ENCODE measurements at places on chromosomes 4 and X.

GRCh38 chr4:37562592-37562991 lies 123.6 kb downstream of the RELL1 start:
- peak; percentile 14 for DNase-seq

DNA sequence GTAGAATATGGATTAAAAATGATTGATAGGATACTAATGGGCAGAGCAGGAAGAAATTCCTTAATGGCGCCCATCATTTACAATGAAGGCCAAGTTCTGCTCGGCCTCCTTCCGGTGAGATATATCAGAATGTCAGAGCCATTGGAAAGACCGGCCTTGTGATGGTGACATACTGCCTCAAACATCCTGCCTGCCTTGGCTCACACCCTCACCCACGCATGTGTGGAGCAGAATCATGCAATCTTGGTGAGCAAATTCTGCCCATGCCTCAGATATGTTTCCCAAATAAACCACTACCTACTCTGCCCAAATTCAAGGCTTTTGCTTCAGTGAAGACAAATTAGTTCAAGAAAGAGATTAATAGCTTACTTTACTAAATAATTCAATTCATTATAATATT lies 163.3 kb downstream of the MID1 start:
- no peak for DNase-seq

DNA sequence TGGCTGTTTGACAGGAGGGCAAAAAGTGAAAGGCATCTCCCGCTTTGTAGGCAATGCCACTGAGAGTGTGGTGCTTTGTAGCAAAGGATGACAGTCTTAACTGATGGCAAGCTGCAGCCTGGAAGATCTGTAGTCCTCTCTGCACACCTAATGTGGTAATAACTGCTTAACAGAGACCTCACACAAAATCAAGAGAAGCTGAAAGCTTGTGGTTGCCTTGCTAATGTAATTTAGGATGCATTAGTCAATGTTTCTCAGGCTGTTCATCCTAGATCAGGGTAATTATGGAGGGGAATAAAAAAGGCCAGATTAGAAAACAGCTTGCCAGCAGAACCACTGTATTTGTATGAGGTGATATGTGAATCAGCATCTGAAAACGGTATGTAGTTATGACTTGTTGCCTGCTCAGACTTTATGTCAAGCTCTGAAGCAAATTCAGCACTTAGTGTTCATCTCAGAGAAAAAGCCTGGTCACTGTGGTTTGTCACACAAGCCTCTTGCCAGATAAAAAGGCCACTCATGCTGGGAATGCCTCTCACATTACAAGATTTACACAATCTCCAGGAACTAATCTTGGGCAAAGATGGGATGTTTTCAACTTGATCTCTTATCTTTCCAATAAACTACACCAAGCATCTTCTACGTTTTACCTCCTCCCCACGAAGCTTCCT lies 130.8 kb downstream of the ENOX2 start:
- DNase-seq = peak; percentile 64

DNA sequence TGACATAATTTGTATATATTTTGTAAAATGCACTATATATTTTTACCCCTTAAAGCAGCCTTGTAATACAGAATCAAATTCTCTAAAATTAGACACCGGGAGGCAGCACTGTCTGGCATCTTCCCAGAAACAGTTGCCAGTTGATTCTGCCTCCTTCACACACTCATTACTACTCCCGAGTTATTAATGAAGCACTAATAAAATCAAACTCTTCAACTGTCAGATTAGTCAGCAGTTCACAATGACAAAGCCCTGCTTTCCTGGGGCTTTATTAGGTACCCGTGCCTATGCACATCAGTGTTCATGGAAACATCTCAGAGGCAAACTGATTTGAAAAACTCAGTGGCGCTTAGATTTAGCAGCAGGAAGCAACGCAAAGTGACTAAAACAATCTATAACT lies 103.5 kb upstream of the VEGFC start:
- peak; percentile 54 for DNase-seq

DNA sequence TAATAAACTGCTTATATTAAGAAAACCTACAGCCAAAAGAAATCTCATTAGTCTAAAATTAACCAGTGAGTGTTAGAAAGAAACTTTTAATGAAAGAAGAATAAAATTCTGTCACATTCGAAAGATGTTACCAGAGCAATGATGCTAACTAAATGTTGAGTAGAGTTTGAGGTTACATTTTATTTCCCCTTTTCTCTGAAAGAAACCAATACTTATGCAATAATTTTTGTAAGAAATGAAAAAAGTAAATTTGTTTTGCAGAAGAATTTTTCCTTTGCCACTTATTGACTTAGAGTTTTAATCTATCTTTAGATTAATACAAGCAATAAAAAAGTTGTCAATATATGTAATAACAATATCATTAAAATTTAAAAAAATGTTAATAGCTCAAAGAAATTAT lies 574.0 kb upstream of the GALNTL6 start:
- no peak for DNase-seq

DNA sequence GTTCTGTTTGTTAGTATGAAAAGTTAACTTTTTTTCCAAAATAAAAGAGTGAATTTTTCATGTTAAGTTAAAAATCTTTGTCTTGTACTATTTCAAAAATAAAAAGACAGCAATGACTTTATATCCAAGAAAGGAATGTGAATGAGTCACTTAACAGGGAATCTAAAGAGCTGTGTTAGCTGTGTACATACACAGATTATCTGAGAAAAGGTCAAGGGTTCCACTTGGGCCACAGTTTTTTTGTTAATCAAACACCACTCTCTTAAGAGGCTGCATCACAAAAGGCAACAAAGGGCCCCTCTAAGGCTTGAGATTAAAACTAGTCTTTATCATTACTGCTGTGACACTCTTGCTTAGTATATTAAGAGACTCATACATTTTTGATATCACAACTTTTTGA lies 82.1 kb downstream of the FIP1L1 start:
- DNase-seq = peak; percentile 27

GRCh38 chr4:2451036-2451520 lies 17.8 kb upstream of the RNF4 start:
- no peak for DNase-seq

DNA sequence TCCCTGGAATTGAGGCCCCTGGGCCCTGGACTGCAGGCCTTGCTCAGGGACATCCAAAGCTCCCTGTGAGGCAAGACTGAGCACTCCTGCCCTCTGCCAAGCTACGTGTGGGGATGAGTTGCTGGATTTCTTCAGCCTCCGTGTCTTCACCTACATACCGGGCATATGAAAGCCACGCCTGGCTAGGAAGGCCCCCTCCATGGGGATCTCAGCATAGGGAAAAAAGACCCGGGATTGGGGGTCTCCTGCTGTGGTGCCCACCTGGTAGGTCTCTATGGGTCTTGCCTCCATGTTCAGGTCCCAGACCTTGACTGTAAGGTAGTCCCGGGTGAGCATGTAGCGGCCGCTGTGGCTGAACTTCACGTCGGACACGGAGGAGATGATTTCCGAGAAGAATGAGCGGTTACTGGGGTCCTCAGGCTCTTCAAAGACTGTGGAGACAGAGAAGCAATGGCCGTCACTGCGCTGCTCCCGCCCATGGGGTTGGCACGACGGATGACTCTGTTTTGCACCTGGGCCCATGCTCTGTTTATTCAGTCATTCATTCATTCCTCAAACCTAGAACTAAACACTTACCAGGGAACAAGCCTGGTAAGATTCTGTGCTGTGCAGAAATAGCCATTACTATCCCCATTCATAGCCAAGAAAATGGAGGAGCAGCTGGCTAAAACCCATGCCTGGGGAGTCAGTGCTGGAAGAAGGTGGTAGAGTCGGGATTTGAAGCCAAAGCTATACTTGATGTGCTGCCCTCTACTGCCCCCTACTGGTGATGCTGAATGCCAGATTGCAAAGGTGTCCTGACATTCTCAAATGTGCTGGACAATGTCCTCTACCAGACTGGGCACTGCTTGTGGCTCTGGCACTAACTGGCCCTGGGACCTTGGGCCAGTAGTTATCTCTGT lies 63.9 kb downstream of the WFS1 start:
- peak; percentile 19 for DNase-seq

DNA sequence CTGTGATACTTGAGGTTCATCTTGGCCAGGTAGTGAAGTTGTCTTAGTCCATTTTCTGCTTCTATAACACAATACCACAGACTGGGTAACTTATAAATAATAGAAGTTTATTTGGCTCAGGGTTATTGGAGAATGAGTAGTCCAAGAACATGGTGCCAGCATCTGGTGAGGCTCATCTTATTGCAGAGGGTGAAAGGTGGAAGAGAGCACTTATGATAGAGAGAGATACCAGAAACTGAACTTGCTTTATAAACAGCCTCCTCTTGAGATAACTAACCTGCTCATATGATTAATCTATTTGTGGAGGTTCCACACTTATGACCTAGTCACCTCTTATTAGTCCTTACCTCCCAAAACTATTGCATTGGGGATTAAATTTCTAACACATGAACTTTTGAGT lies 1.6 kb downstream of the C4orf51 start:
- DNase-seq = no peak

DNA sequence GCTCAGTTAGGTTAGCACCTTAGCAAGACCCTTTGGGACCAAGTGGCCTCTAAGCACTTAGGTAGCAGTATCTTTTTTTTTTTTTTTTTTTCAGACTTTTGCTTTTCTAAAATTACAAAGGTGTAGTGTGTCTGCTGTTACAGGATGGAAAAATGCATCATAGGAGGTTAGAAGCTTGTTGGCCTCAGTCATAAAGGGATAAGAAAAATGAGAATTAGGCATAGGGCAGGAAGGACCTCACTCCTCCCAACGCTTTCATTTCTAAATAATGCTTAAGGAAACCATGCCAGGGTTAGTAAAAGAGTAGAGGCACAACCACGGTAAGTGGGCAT lies 148.4 kb upstream of the PLAC1 start:
- no peak for DNase-seq

DNA sequence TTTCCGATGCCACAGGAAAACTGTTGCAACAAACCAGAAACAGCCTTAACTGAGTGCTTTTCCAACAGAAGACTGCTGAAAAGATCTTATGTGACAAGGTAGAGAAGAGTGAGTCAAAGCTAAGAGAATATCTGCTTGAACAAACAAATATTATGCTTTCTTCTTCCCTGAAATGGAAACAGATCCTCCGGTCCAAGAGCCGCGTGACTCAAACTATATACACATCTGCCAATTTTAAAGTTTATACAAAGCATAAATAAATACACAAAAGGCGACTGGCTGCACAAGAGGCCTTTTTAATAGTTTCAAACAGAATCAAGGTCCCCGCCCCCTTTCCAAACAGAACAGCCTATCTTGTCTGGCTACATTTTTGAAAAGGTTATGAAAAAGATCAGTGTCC lies 329.7 kb upstream of the F9 start:
- DNase-seq = peak; percentile 1

GRCh38 chr4:114734594-114734993 lies 136.0 kb downstream of the UGT8 start:
- DNase-seq = no peak

- DNase-seq = no peak
Observed at GRCh38 chr4:156084373-156084772, 130.7 kb upstream of the CTSO start.

GRCh38 chr4:3134201-3134600 lies 59.7 kb downstream of the HTT start:
- no peak for DNase-seq
